ENCODE measurements at places on chromosomes 12 and 14.

DNA sequence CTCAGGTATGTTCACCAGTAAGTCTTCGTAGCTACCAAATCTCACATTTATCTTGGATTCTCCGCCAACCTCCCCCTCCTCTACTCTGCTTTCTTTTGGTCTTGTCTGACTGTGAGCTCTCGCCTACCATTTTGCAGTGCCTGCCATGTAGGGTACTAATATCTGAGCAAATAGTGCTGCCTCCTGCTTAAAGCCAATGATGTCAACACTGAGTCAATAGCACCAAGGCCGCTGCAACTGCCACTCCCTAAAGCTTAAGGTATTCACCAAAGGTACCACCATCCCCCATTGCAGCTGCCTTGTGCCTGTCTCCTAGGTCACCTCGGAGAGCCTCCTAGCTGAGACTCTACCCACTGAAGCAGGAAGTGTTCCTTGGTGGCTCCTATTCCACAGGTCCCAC, 114.8 kb upstream of the FUT8 start:
- no peak for DNase-seq

DNA sequence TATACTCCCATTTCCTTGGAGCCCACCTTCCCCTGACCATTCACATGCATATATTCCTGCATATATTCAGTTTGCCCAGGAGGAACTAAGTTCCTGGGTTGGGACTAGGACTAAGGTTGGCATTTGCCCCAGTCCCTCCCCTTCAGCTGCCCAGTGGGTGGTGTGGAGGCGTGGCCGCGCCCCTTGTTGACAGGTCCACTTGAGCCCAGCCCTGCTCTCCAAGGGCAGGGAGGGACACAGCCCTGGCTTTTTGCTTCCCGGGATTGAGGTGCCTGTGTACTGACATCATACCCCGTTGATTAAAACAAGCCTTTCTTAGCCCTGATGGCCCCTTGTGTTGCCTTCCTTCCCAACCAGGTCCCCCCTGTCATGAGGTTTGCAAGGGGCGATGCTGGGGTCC, 7.3 kb downstream of the ERBB3 start:
- peak; percentile 42 for DNase-seq

GRCh38 chr14:99781091-99781490, 12.1 kb upstream of the EML1 start:
- DNase-seq: no peak

DNA sequence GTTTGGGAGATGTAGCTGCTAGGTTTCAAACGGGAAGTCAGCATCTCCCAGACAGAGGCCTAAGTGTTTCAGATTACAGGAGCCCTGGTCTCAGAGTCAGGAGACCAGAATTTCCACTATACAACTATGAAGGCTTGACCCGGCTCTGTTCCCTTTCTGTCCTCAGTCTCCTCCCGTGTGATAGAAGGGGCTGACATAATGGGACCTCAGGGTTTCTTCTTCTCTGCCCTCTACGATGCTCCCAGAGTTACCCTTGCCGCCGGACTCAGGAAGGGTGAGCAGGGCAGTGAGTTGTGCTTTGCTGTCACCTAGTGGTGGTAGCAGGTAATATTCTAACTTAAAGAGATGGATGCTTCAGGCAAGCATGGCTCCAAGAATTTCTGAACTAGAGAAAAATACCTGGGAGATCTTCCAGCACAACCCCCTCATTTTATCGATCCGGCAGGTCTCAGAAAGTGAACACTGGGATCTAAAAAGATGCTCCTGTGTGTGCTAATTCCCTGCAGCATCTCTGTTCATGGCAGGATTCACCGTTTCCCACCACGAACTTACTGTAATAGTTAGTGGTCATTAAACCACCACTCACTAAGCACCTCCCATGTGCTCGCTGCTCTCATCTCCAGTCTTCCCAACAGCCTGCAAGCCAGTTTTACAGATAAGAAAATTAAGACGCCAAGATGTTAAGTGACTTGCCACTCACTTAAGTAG, 84.4 kb downstream of the VWF start:
- DNase-seq: peak; percentile 76

DNA sequence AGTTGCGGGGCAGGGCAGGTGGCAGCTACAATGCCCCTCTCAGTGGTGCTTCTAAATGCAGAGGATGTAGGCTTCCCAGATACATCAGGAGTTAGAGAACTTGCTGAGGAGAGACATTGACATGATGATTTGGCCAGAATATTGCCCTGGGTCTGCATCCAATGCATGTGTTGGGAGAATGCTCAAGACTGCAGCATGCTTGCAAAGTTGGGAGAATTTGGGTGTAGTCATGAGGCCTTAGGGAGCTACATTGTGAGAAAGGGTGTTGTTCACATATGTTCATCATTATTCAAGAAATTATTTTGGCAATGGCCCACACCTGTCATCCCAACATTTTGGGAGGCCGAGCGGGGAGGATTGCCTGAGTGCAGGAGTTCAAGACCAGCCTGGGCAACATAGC, 149.9 kb downstream of the SAMD4A start:
- DNase-seq: no peak

DNA sequence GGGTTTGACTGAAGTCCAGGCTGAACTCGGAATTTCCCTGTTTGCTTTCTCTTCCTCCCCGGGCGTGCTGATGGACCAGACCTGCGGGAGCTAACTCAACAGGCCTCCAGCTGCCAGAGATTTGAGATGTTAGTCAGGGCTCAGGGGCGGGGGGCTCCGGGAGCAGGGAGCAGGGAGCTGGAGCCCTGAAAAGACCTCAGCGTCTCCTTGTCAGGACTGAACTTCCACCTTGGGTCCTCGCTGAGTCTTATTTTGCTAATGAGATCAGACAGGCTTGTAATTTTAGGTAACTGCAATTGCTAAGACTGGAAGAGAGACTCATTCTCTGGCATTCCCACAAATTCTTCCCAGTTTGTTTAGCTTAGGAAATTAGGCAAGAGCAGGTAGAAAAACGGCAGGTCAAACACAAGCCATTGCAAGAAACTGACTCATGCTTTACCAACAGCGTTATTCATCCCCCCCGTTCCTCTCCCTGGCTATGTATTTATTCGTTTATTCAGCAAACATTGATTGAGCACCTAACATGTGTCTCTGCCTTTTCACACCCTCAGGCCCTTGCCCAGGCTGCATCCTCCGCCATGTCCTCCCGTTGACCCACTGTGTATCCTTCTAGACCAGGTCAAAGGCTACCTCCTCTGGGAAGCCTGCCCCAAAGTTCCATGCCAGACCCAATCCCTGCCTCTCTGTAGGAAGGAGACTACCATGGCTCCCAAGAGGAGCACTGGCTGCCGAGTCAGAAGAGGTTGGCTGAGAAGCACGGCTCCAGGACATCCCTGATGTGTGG, 80.4 kb upstream of the DIO3 start:
- DNase-seq: peak; percentile 40

DNA sequence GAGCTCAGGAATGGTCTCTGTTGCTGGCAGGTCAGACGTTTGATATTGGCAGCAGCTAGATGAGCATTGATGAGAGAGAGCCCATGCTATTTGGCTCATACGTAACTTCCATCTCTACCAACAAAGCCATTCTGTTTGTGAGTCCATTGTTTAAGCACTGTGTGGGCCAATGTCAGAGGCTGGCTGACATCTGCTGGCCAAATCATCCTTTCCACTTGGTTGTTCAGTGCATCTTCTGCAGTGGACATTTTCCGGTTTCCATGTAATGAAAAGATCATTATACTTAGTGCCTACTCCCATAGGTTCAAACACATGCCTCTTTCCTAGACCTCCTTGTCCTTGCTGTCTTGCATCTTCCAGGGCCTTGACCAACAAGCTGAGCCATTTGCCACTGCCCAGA, 59.2 kb downstream of the IFT81 start:
- no peak for DNase-seq

DNA sequence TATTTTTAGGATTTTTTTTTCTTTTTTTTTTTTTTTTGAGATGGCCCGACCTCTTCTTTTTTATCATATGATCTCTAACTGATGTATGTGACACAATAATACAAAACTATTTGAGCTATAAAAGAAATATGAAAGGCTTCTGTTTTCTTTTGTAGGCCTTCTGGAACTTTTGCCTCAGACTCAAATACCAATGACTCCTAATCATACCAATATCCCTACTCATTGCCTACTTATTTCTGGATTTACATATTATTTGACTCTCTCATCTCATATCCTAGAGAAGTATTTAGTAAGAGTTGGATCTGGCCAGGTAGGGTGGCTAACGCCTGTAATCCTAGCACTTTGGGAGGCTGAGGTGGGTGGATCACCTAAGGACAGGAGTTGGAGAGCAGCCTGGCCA, 12.7 kb upstream of the WDR89 start:
- no peak for DNase-seq

- DNase-seq: no peak
These were observed 136.9 kb downstream of the SCARB1 start for GRCh38 chr12:124726596-124727263.

DNA sequence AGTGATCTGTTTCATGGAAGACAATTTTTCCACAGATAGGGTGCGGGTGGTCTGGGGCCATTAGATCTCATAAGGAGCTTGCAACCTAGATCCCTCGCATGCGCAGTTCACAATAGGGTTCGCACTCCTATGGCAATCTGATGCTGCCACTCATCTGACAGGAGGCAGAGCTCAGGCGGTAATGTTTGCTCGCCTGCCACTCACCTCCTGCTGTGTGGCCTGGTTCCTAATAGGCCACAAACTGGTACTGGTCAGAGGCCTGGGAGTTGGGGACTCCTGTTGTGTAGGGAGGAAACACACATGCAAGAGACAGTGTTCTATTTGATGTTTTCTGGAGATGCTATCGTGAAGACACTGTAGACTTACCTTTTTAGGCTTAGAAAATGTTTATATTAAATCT, 77.0 kb upstream of the FGD4 start:
- DNase-seq: no peak

DNA sequence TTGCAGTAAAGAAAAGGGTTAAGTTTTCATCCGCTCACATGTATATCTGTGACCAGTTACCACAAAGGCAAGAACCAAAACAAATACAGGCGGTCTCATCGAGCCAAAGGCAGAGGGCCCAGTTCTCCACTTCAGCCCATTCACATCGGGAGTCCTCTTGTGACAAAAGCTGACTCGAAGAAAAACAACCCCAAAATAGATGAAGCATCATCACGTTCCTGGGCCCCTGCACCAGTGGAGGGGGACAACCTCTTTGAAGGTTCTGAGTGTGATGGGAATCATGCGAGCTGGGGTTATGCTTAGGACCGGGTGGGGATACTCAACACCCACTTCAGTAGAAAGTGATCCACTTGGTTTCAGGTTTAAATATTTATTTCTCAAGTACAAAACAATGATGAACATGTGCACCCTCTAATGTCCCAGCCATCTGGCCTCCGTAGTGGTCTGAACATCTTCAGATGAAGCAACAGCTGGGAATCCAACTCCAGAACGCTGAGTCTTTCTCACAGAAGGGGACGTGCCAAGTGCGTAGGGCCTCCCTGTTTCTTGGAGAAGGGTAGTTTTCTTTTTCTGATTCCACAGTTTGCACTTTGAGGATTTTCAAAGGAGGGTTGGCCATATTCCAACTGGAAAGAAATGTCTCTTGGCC, 8.4 kb downstream of the GSC start:
- DNase-seq: no peak

DNA sequence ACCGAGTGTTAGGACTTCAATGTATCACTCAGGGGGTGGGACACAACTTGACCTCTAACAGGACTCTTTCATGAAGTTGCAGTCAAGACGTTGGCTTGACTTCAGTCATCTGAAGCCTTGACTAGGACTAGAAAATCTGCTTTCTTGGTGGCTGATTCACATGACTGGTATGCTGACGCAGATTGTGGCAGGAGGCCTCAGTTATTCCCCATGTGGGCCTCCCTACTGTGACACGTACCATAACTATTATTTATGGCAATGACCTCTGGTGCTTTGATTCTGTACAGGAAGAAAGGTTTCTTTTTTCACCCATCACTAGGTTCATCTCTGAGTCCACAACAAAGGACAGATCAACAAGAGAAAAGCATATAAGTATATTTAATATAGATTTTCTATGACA, 270.4 kb downstream of the NEDD1 start:
- peak; percentile 4 for DNase-seq

DNA sequence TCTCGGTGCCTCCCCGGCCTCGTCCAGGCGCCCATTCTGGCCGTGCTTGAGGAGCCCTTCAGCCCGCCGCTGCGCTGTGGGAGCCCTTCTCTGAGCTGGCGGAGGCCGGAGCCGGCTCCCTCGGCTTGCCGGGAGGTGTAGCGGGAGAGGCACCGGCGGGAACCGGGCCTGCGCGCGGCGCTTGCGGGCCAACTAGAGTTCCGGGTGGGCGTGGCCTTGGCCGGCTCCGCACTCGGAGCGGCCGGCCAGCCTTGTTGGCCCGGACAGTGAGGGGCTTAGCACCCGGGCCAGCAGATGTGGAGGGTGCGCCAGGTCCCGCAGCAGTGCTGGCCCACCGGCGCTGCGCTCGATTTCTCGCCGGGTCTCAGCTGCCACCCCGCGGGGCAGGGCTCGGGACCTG, 168.7 kb upstream of the RPL10L start:
- no peak for DNase-seq

- peak; percentile 50 for DNase-seq
These were observed 24.0 kb downstream of the SSH1 start for GRCh38 chr12:108833355-108833733.

- DNase-seq: no peak
These were observed 994.0 kb upstream of the FLRT2 start for GRCh38 chr14:84535976-84536375.

- DNase-seq: no peak
These were observed 15.2 kb downstream of the RILPL2 start for GRCh38 chr12:123421314-123421713.

GRCh38 chr12:1047898-1048660, 57.1 kb downstream of the ERC1 start:
- DNase-seq: no peak

GRCh38 chr12:50188875-50189575, 21.9 kb upstream of the CERS5 start:
- DNase-seq: no peak

DNA sequence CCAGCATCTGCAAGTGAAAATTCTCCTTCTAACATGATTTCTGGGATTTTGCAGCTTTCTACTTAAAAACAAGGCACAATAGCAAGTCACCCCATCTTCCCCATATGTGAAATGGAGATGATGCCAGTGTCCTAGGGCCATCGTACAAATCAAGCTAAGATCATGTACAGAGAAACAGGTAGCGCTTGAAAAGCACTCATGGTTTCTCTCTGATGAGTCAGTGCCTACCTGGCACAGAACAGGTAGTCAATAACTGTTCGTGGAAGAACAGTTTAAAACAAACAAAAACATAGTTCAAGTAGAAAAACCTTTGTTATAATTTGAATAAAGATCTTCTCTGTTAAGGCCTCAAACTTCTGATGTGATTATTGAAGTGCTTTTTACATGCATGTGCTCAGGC, 46.9 kb downstream of the RAD52 start:
- no peak for DNase-seq

- DNase-seq: no peak
These were observed 26.2 kb downstream of the RTRAF start for GRCh38 chr14:52015411-52016030.

GRCh38 chr12:51955702-51956101, 4.2 kb downstream of the ACVR1B start:
- no peak for DNase-seq

GRCh38 chr14:73747379-73748211, 33.4 kb upstream of the PNMA1 start:
- no peak for DNase-seq

All from H54 (cell line).